Left ventricle myocardium inferior (tissue), 1 donor: ENCODE measurements at places on chromosomes 6 and 20. TPM values are rescaled to one million over a fixed set of nuclear protein-coding genes. Genes with fewer than 3 reads are reported as not detected.

COL11A2 gene
- total RNA-seq, result 1.3 TPM

CASP8AP2 gene
- 13.2 TPM for total RNA-seq

PPIL6 gene
- total RNA-seq, result 3.9 TPM

DYNLT2 gene
- 0.66 TPM for total RNA-seq

APOM gene
- 2.4 TPM for total RNA-seq

CRISP3 gene
- total RNA-seq, result not detected

- H3K4me3 ChIP-seq, result no peak overlapping the region
- H3K36me3 ChIP-seq, result peaks cover 73% of the 10 kb centered on the region
- H3K27me3 ChIP-seq, result no peaks in the 10 kb centered on the region
- DNase-seq, result no peak
- H3K27ac ChIP-seq, result no peak overlapping the region
- peaks cover 11% of the 10 kb centered on the region for H3K4me1 ChIP-seq
These were observed 31.2 kb downstream of the CEP43 start for GRCh38 chr6:167030222-167031072.

- no peak for DNase-seq
- no peaks in the 10 kb centered on the region for H3K36me3 ChIP-seq
- no peak overlapping the region for H3K4me3 ChIP-seq
- H3K27ac ChIP-seq, result no peak overlapping the region
These were observed 24.8 kb downstream of the GLYATL3 start for GRCh38 chr6:49524541-49524940.

DNA sequence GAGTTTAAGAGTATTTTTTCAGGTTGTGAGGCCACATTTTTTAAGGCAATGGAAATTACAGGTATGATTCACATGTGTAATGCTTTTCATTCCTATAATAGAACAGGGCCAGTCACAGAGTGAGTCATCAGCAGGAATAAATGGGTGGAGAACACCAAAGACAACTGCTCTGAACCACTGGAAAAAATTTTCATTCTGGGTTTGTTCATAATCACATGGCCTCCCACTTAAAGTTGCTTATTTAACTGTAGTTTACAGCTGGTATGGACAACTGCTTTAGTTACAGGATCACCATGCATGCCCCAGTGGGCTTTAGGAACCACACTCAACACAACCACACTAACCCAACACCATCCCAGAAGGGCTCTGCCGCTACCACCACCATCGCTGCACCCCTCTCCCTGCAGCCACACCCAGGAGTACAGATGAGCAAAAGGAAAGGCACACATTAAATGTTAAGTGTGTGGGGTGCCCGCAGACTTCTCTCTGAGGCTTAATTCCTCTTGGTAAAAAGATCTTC, 107.0 kb upstream of the DST start:
- H3K27me3 ChIP-seq, result no peaks in the 10 kb centered on the region
- peaks cover 92% of the 10 kb centered on the region for H3K4me1 ChIP-seq
- no peak overlapping the region for H3K4me3 ChIP-seq
- DNase-seq, result no peak

- H3K4me3 ChIP-seq, result no peak overlapping the region
- no peaks in the 10 kb centered on the region for H3K27me3 ChIP-seq
- DNase-seq, result no peak
These were observed 9.3 kb upstream of the LAMA5 start for GRCh38 chr20:62376112-62377063.

- peak within 1 kb of the TSS; percentile 61 for H3K4me3 ChIP-seq
- H3K27me3 ChIP-seq, result peaks cover 95% of the 10 kb centered on the region
- no peaks in the 10 kb centered on the region for H3K36me3 ChIP-seq
- peaks cover 18% of the 10 kb centered on the region for H3K4me1 ChIP-seq
- H3K27ac ChIP-seq, result no peak within 1 kb of the TSS
These were observed at the start of gene RNF182 for GRCh38 chr6:13924949-13925881. Gene RNF182, plus strand, starts transcription at chr6:13924952. Its CDS starts 52,168 bp downstream, at chr6:13977120.

GRCh38 chr6:2952557-2953095, 18.7 kb downstream of the SERPINB6 start:
- H3K4me3 ChIP-seq, result peak overlapping the region; percentile 26

DNA sequence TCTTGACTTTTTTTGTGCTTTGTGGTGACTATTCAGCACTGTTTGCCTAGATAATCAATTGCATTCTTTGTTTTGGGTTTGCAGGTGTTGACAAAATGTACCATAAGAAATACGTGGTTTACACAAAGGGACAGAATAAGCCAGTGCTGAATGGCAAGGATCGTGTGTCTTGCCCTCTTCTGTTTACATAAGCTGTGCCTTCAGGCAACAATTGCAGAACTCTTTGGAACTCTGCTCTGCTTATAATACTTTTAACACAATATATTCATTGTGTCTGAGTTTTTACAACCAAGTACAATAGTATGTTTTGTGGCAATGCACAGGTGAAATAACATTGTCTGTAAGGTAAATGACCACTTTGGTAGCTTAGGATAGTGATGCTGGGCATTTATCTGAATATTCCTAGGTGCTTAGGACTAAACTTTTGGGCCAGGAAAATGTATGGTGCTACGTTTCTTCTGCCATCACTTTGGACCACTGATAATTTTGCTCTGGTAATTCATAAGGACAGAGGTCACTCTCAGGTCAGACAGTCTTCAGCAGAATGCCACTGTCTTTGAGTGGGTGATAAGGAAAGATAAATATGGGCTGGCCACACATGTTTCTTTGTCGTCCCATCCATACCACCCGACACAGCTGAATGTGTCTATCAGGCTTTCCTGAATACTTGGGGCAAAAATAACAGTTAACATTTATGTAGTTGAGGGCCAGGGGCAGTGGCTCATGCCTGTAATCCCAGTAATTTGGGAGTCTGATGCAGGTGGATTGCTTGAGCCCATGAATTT, 344.6 kb upstream of the IMPG1 start:
- H3K4me1 ChIP-seq, result no peaks in the 10 kb centered on the region
- no peak overlapping the region for H3K27ac ChIP-seq
- no peaks in the 10 kb centered on the region for H3K36me3 ChIP-seq
- no peak overlapping the region for H3K4me3 ChIP-seq

- no peaks in the 10 kb centered on the region for H3K27me3 ChIP-seq
- H3K36me3 ChIP-seq, result no peaks in the 10 kb centered on the region
- H3K4me3 ChIP-seq, result no peak overlapping the region
- DNase-seq, result no peak
- peaks cover 6% of the 10 kb centered on the region for H3K4me1 ChIP-seq
These were observed 131.1 kb upstream of the PDE10A start for GRCh38 chr6:165794179-165794601.

DNA sequence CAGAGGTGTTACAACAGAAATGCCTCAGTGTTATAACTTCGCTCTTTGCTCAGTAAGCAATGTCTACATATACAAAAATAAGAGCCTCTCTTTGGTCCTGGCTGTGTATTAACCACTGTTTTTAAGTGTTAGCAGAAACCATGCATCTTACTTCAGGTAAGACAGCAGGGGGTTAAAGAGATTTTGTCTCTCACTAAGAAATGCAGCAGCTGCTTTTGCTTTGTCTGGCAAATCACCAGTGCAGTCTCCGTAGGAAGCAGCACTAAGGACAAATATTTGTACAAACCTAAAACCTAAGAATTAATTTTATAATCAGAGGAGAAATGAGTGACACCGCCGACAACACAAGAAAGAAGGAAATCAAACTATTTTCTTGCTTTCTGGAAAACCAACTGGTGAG, 758 bp downstream of the SMIM28 start:
- no peaks in the 10 kb centered on the region for H3K4me1 ChIP-seq
- no peak overlapping the region for H3K4me3 ChIP-seq
- no peak overlapping the region for H3K27ac ChIP-seq
- no peaks in the 10 kb centered on the region for H3K27me3 ChIP-seq
- H3K36me3 ChIP-seq, result no peaks in the 10 kb centered on the region

DNA sequence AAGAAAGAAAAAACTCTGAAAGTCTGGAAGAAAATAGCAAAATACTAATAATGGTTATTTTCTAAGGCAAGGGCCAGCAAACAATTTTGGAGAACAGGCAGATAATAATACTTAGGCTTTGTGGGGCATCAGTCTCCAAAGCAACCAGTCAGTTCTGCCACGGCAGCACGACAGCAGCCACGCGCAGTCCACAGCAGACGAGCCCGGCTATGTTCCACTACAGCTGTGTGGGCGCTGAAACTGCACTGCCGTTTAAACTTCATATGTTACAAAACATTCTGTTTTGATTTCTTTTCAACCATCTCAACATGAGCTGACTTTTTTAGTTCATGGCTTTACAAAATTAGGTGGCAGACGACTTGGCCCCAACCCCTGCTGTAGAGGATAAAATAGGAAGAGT, 29.9 kb downstream of the MRS2 start:
- DNase-seq, result no peak
- H3K27ac ChIP-seq, result no peak overlapping the region
- no peaks in the 10 kb centered on the region for H3K4me1 ChIP-seq
- no peaks in the 10 kb centered on the region for H3K27me3 ChIP-seq

DNA sequence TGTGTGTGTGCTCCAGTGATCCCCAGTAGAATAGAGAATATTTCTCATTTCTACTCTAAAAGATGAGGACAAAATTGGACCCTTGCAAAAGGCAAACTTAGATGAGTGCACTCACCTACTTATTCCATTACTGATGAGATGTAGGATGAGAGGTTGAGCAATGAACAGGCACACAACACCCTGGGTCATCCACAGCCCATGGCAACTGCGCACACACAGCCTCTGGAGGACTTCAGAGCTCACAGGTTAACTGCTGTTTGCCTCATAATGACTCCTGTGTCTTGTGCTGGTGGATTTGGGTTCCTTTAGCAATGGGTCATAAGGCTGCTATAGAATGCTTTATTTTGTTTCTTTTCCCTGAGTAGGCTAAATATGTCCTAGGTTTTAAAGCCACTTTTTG, 103.6 kb upstream of the TNFAIP3 start:
- no peak overlapping the region for H3K27ac ChIP-seq
- H3K4me1 ChIP-seq, result no peaks in the 10 kb centered on the region
- DNase-seq, result no peak
- H3K27me3 ChIP-seq, result no peaks in the 10 kb centered on the region
